Endodermal cell (in vitro differentiated cells): ENCODE measurements at places on chromosomes 5 and 9. TPM values are rescaled to one million over a fixed set of nuclear protein-coding genes. Genes with fewer than 3 reads are reported as not detected.

Gene DNAH5
- total RNA-seq = 0.50 to 0.84 TPM (median 0.54 TPM) in 3 replicates

Gene FAM53C
- 45.1 and 46.4 TPM in 2 replicates for total RNA-seq

Gene EGR1
- total RNA-seq = 14.2 to 29.3 TPM (median 14.2 TPM) in 3 replicates

DNA sequence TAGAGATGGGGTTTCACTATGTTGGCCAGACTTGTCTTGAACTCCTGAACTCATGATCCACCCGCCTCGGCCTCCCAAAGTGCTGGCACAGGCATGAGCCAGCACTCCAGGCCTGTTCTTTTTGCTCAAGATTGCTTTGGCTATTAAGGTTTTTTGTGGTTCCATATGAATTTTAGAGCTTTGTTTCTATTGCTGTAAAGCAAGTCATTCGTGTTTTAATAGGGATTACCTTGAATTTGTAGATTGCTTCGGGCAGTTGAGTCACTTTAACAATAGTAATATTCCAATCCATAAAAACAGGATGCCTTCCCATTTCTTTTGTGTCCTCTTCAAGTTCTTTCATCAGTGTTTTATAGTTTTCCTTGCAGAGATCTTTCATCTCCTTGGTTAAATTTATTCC is 22.1 kb downstream of the C6 start:
- no peak for DNase-seq

DNA sequence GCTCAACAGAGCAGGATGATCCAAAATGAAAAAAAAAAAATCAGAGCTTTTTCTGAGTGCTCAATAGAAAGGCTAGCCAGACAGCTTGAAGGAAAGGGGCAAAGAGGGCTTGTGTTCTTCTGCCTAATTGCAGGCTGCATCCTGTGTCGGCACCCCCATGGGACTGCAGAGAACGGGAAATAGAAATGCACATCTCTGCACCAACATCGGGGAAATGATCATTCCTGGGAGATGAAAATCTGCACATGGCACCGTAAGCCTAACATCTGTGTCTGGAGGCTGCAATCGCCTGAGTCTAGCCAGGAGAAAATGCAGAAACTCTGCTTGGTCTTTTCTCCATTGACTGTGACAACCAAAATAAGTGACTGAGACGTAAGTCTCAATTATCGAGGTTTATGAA is 243.9 kb downstream of the ICE1 start:
- DNase-seq = no peak
